ENCODE measurements at places on chromosomes 7 and 10.

DNA sequence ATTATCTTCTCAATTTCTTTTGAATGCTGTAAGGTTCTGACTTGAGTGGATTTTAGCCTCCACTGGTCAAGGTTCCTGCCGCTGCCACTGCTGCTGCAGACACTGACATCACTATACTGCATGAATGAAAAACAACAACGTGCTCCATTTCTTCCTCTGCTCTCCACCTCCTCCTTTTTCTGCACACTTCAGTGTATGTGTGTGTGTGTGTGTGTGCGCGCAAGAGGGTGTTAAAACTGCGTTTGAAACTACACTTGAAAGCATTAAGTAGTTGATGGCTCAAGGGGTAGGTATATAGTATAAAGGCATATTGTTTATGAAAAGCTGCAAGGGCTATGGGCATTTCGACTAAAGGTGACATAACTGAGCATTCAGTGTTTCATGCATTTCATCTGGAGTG, 3.5 kb downstream of the GLCCI1 start:
- DNase-seq, result peak; percentile 70

GRCh38 chr7:155340071-155340531, 42.4 kb downstream of the INSIG1 start:
- no peak for DNase-seq

DNA sequence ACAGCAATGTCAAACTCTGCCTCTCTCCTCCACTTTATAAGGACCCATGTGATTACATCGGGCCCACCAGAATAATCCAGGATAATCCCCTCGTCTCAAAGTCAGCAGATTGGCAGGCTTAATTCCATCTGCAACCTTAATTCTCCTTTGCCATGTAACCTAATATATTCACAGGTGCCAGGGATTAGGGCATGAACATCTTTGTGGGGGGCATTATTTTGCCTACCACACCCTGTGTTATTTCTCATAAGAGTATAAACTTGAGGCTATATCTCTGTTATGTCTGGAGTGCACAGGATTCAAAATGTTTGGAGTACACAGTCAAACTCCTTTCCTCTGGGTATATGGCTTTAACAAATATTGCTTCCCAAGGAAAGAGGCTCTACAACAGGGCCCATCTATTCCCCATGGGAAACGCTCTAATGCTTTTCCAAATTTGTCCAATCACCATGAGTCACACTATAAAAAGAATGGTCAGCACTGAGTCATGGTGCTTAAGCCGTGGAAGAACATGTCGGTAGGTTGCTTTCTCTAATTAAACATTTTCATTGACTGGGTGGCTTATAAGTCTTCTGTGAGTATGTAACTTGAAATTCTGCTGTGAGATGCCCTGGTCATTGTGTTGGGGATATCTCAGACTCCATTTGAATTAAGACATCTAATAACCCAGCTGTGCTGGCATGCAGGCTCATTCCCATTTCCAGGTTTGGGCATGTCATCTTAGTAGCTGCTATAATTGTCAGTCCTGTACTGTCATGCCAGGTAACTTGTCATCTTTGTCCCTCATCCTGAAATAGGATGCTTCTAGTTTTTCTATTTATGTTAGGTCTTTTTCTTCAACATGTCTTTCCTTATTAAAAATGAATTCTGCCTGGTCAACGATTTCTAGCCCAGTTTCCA, 11.5 kb upstream of the AKR1B10 start:
- DNase-seq, result no peak

- no peak for DNase-seq
Observed at GRCh38 chr7:69732203-69732602, 133.9 kb downstream of the AUTS2 start.

- no peak for DNase-seq
Observed at GRCh38 chr7:43201912-43202311, 89.5 kb downstream of the HECW1 start.

DNA sequence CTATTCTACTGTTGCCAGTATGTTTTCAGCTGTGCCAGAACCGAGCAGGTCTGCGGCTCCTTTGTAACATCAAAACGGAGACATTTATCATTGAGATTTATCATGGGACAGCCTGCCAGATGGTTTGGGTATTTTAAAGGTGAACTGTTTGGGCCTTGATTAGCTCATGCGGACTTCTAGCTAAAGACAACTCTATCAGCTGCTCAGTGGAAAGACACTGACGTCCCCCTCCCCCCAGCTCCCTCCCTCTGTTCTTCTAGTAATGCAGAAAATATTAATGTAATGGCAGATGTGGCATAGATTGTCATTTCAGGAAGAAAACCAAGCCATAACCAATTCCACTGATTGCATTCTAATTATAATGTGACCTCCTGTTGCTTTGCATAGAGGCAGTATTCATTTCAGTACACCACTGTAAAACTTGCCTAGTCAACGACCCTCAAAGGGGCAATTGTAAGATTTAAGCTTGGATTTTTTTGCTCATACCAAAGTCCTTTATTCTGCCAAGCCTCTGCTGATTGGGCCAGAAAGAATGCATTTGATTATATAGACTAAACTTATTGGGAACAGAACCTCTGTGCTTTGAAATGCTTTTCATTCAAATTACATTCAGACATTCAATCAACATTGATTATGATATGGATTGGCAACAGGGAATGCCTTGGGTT, 966.8 kb downstream of the LRMDA start:
- peak; percentile 16 for DNase-seq

DNA sequence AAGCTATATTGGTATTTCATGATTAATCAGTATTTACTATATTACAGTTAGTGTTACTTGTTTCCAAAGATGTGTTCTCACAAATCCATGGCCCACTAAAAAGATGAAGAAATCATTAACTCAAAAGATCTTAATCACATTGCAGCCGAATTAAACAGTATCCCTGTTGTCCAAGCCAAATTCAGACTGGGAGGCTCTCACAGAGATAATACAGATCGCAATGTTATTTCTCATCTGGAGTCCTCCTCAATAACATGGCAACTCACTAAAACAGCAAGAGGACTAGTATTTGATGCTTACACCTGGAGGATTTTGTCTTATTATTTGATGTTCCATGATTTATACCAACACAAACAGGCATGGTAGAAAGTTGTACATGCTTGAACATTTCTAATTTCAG, 23.4 kb downstream of the CYP51A1 start:
- no peak for DNase-seq

GRCh38 chr10:88980247-88980646, 10.4 kb upstream of the FAS start:
- no peak for DNase-seq

DNA sequence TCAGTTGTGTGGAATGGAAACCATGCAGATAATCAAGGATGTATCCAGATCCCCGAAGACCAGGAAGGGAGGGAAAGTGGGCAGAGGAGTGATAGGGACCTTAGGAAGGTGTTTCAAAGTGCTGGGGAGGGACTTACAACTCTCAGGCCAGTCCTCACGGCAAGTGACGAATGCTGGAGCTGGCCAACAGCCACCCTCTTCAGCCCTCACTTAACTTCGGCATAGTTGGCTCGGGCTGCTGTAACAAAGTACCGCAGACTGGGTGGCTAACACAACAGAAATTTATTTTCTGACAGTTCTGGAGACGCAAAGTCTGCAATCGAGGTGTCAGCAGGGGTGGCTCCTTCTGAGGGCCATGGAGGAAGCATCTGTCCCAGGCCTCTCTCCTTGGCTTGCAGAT, 265.9 kb upstream of the YAE1 start:
- no peak for DNase-seq

DNA sequence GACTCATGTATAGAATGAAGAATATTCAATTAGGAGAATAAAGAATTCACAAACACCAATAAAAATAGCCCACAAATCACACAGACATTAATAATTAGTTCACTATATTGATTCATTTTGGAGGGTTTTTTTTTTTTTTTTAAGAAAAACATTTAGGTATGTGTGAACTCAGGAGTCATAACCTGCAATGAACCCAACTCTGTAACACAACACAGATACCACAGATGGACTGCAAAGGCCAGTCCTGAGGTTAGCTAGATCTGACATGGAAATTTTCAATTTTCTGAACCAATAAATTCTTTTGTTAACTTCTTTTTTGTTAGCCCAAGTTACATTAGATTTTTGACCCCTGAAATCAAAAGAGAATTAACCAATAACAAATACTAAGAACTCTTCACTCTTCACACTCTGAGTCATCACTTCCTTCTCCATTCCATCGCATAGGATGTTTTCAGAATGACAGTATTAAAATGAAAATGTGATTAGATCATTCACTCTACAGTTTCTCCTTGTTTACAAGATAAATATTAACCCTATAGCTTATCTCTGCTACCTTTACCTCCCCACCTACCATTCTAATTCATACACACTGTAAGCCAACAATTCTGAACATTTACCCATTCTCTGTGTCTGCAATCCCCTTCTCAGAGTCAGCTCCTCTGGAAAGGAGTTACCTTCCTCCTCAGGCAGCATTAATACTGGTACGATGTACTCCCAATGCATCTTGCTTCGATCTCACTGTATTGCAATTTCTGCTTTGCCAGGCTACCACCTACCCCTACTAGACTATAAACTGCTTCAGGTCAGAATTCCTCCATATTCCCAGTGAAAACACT, 141.5 kb downstream of the LRRN3 start:
- no peak for DNase-seq

GRCh38 chr7:135684136-135684535, 21.8 kb downstream of the STMP1 start:
- DNase-seq, result no peak

DNA sequence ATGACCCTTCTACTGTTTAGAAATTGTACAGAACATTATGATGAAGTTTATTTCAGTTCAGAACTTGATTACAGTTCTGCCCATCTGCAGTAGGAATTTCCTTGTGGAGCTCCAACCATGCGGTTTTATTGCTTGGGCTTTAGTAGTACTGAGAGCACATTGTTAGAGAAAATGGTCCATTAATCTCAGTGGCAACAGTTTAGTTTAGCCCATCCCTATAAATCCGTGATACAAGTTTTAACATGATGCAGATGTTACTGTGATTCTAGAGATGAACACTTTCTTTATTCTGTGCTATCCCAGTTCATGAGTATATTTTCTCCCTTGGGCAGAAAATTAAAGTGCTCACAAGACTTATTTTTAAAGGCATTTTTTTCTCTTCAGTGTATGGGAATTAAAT, 84.8 kb upstream of the FZD8 start:
- DNase-seq, result no peak

DNA sequence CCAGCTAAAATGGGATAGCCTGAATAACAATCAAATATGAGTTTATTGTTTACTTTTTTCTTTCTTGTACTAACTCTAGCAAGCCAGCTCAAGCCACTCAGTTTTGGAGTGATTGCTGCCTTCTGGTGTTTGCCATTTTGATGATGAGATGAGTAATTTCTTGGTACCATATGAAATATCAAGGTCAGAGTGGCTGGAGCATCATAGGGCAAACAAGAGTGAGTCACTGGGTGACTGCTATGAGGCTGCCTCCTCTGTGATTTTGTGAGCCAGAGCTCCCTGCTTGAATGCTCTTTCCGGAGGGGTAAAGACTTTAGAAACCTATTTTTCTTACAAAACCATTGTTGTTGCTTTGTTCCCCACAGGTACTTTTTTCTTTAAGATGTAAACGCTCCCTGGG, 295.6 kb downstream of the PRKG1 start:
- no peak for DNase-seq

GRCh38 chr10:132833421-132834111, 47.6 kb upstream of the NKX6-2 start:
- no peak for DNase-seq

DNA sequence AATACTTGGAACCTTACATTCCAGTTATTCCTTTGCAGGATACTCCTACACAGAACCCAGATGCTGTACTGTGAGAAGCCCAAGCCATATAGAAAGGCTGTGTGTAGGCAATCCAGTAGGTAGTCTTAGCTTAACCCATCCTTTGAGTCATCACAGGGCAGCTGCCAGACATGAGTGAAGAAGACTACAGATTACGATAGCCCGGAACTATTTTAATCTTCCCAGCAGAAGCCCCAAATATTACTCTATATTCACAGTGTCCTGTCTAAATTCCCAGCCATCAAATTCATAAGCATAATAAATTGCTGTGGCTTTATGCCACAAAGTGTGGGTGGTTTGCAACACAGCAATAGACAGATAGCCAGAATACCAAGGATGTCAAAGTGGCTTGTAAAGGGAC, 474.1 kb upstream of the STEAP1 start:
- no peak for DNase-seq

GRCh38 chr7:142770661-142771352, at the start of gene PRSS2:
TSS of gene PRSS2 (plus strand) at chr7:142770970. CDS start at chr7:142770983, 13 bp downstream.
- no peak for DNase-seq

DNA sequence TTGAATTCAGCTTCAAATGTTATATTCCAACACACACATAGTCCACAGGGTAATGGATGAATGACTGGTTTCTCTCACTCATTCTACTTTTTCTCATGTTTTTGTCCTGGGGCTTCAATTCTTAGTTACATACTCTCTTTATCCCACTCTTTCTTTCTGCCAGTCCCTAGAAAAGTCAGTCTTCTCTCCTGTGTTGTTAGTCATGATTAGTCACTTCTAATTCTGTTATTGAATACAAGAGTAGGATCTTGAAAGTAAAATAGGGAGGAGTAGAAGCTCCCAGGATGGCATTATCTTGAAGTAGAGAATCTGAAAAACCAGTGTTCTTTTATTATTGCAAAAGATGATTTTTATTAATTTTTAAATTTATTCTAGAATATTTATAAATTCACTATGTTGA, 45.5 kb upstream of the CALCR start:
- DNase-seq, result no peak

Measured in eye (tissue), 1 donor.